ENCODE measurements at places on chromosomes 7 and 10.

GRCh38 chr7:158530800-158531609 is 56.6 kb downstream of the PTPRN2 start:
- DNase-seq = no peak

GRCh38 chr7:55405856-55406541 is 40.9 kb downstream of the LANCL2 start:
- no peak for DNase-seq

- DNase-seq = no peak
Measured at GRCh38 chr10:114682532-114682931, 24.5 kb upstream of the ABLIM1 start.

DNA sequence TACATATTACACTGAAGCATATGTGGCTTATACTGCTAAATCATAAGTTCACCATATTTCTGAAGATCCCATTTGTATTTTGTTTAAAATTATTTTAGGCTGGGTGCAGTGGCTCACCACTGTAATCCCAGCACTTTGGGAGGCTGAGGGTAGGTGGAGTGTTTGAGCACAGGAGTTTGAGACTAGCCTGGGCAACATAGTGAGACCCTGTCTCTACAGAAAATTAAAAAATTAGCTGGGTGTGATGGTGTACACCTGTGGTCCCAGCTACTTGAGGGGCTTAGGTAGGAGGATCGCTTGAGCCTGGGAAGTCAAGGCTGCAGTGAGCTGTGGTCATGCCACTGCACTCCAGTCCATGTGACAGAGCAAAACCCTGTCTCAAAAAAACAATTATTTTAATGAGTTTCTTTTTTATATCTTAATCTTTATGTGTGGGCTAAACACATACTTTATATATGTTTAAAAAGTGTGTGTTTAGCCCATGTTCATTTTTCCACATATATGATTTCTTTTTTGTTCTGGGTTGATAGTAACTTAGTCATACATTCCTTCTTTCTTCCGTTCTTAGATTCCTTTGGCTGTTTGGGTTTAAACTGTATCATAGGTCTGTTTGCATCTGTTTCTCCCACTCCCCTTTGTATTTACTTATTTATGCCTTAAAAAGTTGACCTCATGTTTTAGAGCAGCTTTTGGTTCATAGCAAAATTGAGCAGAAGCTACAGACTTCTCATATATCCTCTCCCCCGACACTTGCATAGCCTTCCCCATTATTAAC is 33.5 kb downstream of the RSBN1L start:
- no peak for DNase-seq

DNA sequence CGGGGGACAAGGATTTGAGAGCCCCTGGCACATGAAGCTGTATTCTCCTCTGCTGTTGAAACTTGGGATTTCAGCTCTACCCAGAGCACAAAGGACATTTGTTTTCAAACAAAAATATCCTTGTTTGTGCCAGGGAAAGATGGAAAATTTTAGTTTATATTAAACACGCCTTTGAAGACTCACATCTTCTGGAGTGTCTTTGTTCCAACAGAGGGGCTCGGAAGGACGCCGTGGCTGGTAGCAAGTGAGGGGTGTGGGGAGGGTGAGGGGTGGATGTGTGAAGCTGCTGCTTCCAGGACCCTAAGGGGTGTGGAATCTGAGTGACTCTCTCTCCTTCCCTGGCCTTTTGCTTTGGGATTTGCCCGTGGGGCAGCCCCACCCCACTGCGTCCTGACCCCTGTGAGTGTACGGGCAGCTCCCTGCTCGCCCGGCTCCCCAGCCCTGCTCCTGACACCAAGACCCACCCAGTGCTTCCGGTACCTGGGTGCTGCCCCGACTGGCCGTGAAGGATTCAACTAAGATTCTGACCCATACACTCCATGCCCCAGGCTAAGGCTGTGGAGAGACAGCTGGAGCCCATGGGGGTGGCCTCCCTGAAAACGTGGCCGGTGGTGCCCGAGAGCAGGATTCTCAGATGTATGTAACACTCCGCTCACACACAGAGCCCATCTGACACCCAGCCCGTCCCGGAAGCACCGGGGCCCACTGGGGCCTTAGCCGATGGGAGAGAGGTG is 59.6 kb downstream of the ZRANB1 start:
- DNase-seq = no peak

- no peak for DNase-seq
Measured at GRCh38 chr7:44377134-44377463, 51.7 kb upstream of the CAMK2B start.

DNA sequence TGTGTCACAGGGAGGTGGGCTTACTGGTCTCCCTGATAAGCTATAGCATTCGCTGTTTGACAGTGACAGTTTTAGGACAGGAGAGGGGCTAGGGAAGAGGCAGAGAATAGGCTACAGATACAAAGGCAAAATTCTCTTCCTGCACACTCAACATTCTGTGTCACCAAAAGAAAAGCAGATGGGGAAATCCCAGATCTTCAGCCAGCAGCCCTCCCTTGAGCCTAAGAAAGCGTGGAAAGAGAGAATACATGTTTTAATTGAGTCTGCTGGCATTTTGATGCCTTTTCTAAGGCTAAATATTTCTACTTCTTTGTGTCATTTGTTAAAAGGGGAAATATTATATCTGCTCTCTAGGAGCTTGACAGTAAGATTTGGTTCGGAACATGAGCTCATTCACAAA is 247.0 kb downstream of the TRIL start:
- DNase-seq = no peak

GRCh38 chr7:76259124-76260093 is 43.1 kb upstream of the HSPB1 start:
- DNase-seq = no peak

All from T47D (cell line).